SK-N-SH (cell line): ENCODE measurements at places on chromosomes 4 and X.

- no peak for DNase-seq
Observed at GRCh38 chr4:97912156-97912555, 231.1 kb downstream of the STPG2 start.

GRCh38 chrX:38896724-38897298 lies 95.6 kb downstream of the MID1IP1 start:
- DNase-seq = no peak

- no peak for DNase-seq
Observed at GRCh38 chrX:30693999-30694650, 40.9 kb downstream of the GK start.

GRCh38 chr4:39976945-39977488 lies 694 bp downstream of the PDS5A start:
- no peak for DNase-seq

- no peak for DNase-seq
Observed at GRCh38 chrX:131332331-131332730, 43.2 kb upstream of the IGSF1 start.

GRCh38 chrX:148501386-148502066 lies 1.1 kb downstream of the AFF2 start:
- no peak for DNase-seq

DNA sequence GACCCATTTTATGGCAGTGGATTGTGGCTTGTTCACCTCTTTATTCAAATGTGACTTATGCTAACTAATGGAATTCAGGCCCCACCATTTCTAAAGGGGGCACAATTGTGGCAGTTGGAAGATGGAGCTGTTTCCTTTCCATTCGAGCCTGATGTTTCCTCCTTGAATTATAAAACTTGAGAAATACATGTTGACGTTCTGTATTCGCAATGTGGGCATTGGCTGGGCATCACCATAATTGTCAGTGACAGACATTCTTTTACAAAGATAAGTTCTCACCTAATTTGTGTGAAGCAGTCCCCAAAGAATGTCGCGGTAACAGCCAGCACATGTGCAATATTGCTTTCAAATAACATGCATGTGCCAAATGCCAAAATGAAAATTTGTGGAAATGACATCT lies 1070.2 kb upstream of the TENM3 start:
- DNase-seq = no peak

GRCh38 chrX:50579955-50580354 lies 109.3 kb upstream of the DGKK start:
- DNase-seq = peak; percentile 40

GRCh38 chrX:153372949-153373348 lies 28.2 kb downstream of the PNMA6E start:
- DNase-seq = no peak

DNA sequence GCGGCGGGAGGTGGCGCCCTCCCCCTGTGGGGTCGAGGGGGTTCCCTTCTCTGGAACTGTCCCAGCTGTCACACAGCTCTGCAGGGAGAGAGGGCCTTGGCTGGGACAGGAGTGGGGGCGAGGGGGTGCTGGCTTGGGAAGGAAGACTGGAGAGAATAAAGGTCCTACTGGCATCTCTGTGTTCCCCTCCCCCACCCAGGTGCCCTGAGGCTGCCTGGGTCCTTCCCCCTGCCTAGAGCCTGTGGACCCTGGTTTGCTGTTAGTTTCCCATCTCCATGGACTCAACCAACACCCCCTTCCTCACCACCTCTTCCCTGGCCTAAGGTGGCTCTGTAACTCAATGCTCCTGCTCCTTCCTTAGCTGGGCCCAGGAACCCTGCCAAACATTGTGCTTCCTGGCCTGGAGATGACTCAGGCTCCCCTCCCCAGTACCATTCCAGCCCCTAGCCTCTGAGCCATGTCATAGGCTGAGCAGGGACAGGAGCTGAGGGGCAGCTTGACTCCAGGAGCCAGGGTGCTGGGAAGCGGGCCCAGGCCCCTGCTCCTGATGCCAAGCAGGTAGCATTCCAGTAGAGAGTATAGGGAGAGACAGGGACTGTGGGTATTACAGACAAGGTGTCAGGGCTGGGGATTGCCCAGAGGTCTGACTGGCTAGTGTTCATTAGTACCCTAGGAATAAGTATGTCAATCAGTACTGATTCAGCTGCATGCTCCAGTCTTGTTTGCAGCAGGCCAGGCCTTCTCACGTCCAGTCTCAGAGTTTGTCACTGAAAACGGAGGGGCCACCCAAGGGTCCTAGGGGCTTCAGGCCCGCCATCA lies 100.7 kb downstream of the EFNB1 start:
- DNase-seq = no peak

- DNase-seq = no peak
Observed at GRCh38 chrX:39459204-39459603, 638.6 kb downstream of the BCOR start.

GRCh38 chr4:2598511-2599303 lies 62.3 kb downstream of the FAM193A start:
- DNase-seq = peak; percentile 54

GRCh38 chr4:185280608-185281007 lies 71.2 kb downstream of the SNX25 start:
- DNase-seq = no peak

- DNase-seq = peak; percentile 34
Observed at GRCh38 chr4:72701987-72702819, 133.2 kb upstream of the ADAMTS3 start.

DNA sequence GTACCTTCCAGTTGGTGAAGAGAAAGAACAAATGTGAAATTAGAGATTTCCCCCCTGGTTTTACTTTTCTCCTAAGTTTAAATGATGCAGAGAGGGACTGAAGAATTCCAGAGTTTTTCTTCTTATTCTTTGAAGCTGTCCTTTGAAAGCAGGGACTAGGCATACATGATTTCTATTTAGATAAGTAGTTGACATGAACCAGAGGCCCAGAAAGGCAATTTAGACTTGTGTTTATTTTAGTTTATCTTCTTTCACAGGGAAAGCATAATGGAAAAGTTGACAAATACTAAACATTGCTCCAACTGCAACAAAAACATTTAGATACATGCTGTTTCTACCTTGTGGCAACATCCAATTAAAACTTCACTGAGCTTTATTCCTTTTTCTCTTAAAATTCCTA lies 32.0 kb downstream of the PTPN13 start:
- DNase-seq = peak; percentile 15

DNA sequence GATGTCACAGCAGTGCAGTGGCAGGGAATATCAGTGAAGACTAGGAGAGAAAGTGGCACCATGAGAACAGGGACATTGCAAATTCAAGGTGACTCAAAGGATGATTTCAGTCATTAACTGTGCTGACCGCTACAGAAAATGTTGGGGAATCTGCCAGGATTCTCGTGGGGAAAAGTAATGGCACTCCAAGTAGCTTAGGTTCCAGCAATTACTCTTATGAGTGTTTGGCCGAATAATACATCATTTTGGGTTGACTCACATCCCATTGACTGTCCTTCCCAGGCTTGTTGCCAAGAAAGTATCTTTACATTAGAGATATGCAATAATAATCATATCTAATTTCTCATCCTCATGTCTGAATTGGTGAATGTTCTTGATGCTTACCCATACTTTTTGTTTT lies 1411.1 kb upstream of the PCDH7 start:
- no peak for DNase-seq

- DNase-seq = no peak
Observed at GRCh38 chr4:52962721-52963120, 100.6 kb downstream of the RASL11B start.
